ENCODE measurements at places on chromosomes 7 and 10.

DNA sequence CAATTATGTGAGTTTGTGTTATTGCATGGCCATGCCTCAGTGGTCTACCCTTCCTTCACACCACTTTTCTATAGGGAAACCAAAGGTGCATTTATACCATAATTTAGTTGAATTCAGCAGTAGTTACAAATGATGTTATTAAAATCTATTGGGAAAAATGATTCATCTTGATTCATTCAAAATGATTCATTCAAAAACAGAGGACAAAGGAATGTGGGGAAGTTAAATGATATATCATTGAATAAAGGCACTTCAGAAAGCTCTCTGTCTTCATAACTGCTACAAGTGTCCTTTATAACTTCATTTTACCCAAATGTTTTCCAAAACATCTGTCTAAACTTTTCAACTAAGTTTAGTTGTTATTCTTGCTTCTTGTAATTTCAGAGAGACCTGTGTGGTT, 722.9 kb downstream of the GRM8 start:
- DNase-seq: no peak

GRCh38 chr7:155164316-155164715, 94.2 kb downstream of the HTR5A start:
- DNase-seq: no peak

DNA sequence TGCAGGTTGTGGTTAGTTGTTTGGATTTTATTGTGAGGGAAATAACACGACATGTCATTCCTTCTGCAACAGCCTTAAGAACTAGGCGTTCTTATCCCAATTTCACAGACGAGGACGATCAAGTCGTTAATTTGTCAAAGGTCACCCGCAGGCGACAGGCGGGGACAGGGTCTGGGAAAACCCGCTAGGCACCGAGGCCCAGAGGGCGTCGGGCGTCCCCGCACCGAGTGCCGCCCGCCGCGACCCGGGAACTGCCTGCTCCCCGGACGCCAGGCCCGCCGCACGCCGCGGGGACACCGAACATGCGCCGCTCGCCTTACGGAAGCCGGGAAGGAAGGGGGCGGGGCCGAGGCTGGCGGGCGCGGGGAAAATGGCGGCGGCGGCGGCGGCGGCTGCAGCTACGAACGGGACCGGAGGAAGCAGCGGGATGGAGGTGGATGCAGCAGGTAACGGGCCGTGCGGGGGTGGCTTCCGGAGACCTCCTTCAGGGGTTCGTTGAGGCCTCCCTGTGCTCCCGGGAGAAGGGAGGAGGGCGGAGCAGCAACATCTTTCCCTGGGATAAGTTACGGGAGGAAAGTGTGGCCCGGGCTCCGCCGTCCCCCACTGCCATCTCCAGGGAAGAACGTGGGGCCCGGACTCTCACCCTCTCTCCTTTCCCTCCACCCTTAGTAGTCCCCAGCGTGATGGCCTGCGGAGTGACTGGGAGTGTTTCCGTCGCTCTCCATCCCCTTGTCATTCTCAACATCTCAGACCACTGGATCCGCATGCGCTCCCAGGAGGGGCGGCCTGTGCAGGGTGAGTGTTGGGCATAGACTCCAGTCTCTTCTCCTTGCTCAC, at the start of gene COPS6:
TSS of gene COPS6 (plus strand) at position 349 of the 837 bp plus-strand sequence. CDS start at position 371, 22 bp downstream.
- DNase-seq: peak; percentile 77

GRCh38 chr7:75575488-75576121, 83.5 kb downstream of the SPDYE5 start:
- DNase-seq: no peak

DNA sequence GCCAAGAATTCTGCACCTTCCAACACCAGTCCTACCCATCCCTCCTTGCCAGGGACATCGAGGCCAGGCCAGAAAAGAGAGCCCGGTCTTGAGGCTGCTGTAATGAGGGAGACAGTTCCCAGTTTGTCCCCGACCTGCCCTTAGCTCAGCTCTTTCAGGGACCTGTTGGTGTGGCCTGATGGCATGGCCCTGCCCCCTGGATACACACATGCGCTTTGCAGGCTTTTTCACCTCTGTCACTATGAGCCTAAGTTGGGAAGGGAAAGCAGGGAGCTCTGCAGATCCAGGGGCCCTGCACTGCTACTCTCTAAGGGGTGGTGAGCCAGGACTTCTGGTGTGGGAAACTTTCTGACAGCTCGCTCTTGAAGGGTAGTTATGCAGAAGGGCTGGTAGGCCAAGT, 2.1 kb downstream of the SCD start:
- no peak for DNase-seq

DNA sequence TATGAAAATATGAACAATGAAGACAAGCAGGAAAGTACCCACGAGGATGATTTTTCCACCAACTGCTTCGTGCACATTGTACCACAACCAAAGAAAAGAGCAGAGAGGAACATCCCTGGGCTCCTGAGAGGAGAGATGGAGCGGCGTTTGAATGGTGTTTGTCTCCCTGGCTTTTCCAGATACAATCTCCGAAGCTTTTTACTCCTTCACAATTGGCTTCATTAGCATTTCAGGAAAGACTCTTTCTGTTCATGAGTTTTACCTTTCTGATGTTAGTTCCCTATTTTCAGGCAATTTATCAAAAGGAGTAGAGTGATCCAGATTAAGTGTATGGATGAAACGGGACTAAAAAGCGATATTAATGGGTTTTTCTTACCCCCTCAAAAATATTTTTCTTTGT, 49.3 kb downstream of the LYZL2 start:
- no peak for DNase-seq

DNA sequence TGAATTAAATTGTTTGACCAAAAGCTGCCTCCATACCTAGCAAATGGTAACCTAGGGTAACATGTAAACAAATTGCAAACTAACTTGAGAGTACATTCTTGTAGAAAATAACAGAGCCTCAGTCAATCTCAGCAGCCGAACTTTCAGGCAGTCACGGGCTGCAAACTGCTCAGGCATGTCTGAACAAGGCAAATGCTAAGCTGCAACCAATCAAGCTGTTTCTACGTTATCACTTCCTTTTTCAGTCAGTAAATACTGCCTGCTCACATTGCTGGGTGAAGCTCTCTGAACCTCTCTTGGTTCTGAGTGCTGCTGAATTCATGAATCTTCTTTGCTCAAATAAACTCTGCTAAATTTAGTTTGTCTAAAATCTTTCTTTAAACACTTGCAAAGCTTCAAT, 1212.4 kb downstream of the SORCS1 start:
- DNase-seq: no peak

DNA sequence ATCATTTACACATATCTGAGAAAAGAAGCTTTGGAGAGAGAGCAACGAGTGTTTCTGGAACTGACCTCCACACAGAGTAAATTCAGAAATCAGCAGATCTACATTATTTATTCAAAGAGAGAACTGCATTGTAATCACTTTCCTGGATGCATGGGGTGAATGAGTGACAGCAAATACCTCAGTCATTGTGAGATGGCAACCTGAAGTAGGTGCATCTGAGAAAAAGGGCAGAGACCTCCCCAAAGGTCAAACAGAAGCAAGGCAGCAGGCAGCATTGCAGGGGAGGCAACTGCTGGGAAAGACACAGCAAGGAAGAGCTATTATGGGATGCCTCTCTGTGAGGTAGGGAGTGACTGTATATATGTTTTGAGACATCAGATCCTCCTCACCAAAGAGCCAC, 26.5 kb upstream of the SMIM30 start:
- no peak for DNase-seq

DNA sequence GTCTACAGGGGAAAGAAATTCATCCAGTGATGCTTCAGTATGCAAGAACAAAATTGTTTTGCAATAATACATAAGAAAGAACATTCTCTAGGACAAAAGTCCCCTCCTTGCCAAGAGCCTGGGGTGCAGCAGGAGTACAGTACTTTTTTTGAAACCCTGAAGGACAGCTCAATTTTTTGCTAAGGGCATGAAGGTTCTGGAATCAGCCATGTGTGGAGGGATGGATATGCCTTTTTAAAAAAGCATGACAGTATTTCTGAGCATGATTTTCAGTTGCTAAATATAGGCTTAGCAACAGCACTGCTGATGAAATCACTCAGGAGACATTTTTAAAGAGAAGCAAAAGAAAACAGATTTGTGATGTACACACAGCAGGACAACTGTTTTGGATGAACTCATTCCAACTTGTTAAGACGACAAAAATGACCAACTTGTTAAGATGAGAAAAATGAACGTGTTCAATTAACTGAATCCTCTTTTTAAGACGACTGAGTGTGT, 39.3 kb downstream of the HBP1 start:
- no peak for DNase-seq

DNA sequence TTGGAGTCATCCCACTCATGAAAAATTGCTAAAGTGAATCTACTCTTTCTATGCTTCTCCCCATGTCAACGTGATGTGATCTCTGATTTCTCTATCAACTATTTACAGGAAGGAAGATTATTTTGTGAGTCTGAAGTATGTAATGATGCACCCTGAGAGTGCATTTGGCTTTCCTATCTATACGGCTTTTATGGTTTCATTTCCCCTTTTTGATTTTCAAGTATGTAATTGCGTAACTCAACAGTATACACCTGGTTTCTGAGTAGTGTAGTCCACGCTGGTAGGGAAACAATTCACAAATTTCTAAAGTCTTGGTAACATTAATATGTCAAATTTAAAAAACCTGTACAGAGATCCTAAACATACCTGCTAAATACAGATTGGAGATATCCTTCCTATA, 194.7 kb upstream of the SEMA3A start:
- DNase-seq: no peak

- no peak for DNase-seq
These were observed 47.3 kb downstream of the NKX6-2 start for GRCh38 chr10:132738454-132739224.

DNA sequence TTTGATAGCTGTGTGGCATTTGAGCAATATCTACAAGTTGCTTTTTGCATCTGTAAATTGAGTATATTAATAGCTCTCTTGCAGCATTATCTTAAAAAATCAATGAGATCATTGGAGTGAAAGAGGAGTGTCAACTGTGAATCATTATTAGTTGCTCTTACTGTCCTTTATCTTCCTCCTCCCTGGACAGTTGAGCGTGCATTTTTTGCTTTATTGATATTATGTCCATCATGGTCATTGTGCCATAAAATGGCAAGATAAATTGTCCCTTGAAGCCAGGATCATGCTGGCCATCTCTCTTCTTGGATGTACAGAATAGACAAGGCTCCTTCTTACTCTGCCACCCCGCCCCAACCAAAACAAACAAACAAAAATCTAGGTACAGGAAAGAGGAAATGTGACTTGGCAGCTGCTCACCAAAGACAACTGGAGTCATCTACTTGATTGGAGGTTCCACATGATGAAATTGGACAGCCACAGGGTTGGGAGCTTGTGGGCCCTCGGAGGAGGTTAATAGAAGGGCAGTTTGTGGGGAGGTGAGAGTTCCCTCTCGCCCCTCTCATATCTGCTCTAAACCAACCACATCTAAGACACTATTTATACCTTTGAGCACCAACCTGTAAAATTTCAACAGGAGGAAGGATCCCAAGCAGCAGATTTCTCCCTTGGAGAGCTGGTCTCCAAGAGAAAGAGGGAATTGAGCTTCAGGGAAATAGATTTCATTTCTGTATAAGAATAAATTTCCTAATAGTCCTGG, 252.7 kb downstream of the SKIDA1 start:
- DNase-seq: no peak

- DNase-seq: no peak
These were observed 20.7 kb downstream of the COX15 start for GRCh38 chr10:99711129-99711719.

- DNase-seq: no peak
These were observed 179.9 kb downstream of the RTKN2 start for GRCh38 chr10:62088786-62089185.

DNA sequence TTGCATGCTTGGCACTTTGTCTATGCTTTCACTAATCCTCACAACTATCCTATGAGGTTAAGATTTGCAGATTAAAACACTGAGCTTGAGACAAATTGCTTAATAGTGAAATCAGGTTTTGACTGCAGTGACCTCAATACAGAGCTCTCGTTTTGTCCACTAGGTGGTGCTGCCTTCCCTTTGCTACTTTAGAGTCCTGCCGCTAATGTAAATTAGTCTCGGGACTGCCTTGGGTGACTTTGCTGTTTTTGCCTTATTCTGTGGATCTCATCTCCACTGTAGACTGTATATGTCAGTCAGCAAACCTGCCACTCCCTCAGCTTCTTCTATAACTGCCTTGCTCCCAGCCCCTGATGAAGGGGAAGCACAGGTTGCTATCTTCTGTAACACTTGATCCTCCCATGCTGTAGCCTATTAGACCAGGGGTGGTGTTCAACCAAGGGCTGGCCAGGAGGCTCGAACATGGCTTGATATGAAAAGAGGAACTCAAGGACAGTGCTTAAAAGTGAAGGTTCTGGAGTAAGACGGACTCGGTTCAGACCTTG, 26.0 kb downstream of the ASB4 start:
- DNase-seq: peak; percentile 23

- DNase-seq: no peak
These were observed 42.4 kb downstream of the TBATA start for GRCh38 chr10:70742537-70743429.

DNA sequence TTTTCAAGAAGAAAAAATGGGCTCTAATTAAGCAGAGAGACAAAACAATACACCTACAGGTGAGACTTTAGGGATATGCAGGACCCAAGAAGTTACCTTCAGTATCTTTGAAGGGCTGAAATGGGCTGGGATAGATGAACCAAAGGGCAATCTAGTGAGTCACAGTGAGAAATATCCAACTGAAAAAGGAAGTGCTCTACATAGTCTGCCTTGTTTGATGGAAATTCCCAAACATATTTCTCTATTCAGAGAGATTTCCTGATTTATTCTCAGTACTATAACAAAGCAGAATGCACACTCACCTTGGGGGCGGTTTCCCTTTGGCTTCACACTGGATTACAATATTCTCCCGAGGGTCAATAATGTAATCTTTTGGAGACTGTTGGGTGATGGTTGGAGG, 104.1 kb upstream of the LAMB4 start:
- no peak for DNase-seq

- DNase-seq: no peak
These were observed 6.1 kb upstream of the PKD1L1 start for GRCh38 chr7:47954231-47954911.

GRCh38 chr10:124232686-124233545, 139.5 kb upstream of the CHST15 start:
- no peak for DNase-seq

DNA sequence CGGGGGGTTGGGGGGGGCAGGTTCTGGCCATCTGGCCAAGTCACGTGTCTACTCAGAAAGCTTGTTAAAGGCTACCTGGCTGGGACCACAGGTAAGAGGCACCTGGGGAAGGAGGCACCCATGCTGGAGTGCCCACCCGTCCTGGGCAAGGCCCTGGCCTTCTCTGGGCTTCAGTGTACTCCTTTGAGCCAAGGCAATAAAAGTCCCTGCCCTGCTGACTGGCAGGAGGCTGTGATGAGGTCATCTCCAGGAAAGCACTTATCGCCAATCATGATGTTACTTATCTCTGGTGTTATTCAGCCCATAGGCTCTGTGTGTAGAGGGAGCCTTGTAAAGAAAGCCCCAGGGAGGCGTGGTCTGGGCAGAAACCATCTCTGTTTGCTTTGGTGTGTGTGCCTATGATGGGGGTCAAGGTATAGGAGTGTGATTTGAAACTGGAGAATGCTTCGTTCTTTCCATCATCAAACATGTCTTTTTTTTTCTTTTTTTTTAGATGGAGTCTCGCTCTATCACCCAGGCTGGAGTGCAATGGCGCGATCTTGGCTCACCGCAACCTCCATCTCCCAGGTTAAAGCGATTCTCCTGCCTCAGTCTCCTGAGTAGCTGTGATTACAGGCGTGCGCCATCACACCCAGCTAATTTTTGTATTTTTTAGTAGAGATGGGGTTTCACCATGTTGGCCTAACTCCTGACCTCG, 2.5 kb upstream of the CLDN4 start:
- DNase-seq: no peak

- no peak for DNase-seq
These were observed 549.0 kb upstream of the VSTM2A start for GRCh38 chr7:53993224-53993623.
